HAP-1 (cell line): ENCODE measurements at places on chromosomes 16 and 17.

DNA sequence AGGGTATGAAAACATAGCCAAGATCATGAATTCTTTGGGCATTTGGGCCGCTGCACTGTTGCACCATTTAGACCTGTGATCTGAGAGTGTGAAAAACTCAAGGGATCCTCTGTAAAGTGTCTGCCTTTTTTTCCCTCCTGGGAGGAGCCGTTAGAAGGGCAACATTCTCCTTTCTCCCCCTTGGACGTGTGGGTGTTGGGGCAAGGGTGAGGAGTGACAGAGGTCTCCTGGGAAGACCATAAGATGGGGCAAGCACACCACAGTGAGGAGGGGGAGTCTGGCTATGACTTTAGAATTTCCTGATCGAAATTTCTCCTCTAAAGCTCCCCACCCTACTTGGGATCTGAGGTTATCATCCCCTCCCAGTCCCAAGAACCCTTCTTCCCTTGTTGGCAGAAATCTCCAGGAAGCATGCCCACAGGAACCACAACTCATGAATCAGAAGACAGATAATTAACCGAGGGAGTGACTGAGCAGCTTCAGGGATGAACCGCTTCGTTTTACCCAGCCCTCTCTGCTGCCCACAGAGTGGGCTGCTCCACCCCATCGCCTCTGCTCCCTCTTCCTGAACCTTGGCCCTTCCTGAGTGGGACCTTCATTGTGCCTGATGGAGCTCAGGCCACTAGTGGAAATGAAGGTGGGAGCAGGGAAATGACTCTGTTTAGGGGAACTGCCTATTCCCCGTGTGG is 4.2 kb downstream of the ITGB3 start:
- no peak for DNase-seq

- peak; percentile 15 for DNase-seq
These were observed 94.9 kb downstream of the ANKRD11 start for GRCh38 chr16:89395150-89396142.

DNA sequence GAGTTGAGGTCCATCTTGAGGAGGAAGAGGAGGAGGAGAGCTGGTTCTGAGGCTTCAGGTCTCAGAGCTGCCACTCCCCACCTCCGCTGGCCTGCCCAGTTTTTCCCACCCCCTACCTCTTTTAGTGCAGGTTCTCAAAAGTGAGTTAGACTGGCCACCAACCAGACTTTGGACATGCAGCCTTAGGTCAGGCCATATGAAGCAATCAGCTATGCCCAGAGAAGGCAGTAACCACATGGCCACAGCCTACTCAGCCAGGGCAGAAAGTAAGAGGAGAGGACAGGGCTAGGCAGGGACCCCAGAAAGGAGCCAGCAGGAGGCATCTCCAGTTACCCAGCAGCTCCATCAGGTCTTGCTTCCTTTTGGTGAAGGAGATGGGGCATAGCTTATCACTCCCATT is 9.0 kb downstream of the MYO15A start:
- DNase-seq: no peak

DNA sequence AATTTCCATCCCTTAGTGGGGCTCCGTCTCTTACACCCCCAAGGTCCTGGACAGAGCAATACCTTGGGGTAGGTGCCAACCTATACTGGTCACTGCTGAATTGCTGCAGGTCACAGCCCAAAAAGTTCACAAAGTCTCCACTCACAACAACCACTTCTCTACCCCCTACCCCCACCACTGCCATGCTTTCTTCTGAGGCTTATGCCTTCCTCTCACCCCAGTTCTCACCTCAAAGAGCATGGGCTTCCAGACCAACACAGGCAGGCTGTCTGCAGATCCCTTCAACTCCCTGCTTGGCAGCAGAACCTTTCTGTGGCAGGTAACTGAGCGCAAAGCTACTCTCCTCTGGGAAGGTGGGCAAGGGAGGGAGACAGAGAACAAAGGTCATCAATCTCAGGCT is 35.5 kb downstream of the C16orf78 start:
- DNase-seq: no peak

DNA sequence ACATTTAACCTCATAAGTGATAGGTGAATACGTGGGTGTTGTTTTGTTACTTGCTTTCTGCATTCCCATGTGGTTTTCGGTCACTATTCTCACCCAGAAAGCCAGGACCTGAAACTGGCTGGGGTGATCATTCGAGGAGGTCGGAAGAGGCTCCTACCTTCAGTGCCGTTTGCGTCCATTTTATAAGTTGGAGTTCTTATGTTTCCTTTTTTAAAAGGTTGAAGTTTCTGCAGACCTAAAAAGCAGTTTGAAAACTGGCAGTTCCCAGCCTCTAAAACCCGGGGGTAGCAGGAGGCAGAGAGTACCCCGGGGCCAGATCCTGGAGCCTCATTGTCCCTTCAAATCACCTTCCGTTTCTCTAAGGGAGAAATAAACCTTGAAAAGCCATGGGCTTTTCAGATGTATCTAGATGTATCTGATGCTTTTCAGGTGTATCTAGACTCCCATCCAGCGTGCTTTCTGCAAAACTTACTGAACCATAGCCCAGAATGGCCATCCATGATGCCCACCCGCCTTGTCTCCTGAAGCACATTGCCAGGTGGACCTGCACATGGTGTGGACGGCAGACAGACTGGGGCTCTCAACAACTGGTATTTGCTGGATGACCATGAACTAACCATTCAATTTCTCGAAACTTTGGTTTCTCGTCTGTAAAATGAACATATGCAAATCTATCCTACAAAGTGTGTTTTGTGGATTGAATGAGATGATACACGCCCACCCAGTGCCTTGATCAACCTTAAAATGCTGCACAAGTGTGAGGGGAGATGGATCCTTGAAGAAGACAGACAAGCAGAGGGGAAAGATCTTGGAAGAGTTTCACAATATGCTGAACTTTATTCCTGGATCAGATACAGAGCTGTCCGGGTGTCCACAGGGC is 1.3 kb downstream of the NLRC5 start:
- DNase-seq: no peak

DNA sequence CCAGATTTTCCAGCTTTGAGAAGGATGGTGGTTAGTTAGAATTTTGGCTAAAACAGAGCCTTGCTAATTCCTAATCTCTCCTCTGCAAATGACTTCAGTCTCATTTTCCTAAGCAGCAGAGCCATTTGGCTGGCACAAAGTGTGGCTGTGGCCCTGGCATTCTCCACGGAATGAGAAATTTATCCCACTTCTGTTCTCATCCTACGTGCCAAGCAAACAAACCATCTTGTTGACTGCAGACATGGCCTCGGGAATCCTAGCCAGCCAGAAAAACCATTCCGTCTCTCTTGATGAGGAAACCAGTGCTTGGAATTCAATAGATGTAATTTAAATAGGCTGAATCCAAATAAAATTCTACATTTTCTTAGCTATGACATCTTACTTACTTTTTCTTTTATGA is 34.1 kb upstream of the ELAC2 start:
- no peak for DNase-seq

DNA sequence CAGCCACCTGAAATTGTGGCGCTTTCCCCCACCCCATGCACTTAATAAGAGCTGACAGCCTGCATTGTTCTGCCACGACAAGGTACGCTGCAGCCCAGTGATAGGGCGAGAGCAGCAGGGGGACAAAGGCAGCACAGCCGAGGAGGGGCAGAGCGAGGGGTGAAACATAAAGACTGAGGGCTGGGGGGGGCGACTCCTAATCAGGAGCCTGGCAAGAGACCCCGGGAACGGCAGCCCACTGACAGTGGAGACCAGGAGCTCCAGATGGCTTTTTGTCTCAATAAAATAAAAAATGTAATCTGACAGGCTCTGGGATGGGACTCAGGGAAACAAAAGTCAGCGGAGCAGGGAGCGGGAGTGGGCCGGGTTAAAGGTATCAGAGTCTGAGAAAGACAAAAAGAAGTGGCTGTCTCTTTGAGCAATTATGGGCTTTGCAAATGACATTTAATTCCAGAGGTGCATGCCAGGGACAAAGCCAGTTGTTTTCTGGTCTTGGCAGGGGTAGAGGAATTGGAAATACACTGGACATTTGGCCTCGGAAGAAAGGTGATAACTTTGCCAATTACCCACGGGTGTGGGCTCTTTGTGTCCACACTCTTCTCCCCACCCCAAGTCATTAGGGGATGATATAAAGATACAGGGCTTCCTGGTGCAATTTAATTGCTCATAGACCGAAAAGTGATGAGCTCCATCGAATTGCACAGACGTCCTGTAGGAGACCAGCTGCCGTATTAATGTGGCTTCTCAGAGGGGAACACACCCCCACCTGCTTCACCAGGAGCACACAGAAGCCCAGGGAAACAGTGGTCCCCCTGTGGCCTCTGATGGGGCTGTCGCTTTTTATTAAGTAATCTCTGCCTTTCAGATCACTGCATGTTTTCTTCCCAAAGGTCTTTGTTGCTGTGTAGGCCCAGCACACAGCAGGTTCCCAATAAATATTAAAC is 17.6 kb upstream of the CCDC182 start:
- DNase-seq: peak; percentile 29

DNA sequence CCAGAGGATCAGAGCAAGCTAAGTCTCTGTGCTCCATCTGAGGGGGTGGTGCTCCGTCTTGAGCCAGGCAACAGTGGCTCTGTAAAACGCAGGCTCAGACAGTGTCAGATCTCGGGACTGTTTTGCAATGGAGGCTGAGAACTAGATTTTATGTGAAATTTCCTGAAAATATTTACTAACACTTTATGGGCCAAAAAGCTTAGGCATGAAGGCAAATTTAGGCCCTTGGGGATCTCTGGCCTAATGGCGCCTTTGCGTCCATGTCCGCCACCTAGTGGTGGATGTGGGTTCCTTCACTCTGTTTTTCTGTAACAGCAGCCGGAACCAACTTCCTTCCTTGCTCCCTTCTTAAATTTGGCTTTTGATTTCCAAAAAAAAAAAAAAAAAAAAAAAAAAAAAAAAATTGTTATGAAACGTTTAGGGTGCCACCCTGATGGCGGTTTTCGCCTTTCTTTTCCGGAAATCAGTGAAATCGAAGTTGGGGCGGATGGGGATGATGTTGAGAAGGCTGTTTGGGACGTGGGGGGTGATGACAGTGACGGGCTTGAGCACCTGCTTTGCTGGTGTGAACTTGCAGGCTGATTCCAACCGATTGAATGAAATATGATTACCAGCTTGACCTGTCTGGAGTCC is 14.0 kb upstream of the ELAC2 start:
- peak; percentile 64 for DNase-seq

DNA sequence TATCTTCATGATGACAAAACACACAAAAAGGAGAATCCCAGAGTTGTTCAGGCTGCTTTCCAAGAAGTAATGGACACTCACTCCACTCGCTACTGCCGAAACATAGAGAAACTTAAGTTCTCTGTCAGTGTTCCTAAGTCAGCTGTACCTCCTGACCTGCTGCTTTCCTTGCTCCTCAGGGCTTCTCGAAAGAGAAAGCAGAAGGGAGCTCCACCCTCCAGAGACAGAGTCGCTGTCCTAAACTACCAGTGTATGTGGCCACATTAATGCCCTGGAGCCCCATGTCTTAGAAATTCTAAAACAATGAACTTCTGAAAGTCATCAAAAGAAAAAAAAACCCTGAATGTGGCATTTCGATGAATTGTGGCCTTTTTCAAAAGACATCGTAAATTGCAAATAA is 390.8 kb upstream of the MON1B start:
- DNase-seq: no peak

GRCh38 chr16:80940069-80940856 is 66.4 kb downstream of the CMC2 start:
- DNase-seq: no peak

DNA sequence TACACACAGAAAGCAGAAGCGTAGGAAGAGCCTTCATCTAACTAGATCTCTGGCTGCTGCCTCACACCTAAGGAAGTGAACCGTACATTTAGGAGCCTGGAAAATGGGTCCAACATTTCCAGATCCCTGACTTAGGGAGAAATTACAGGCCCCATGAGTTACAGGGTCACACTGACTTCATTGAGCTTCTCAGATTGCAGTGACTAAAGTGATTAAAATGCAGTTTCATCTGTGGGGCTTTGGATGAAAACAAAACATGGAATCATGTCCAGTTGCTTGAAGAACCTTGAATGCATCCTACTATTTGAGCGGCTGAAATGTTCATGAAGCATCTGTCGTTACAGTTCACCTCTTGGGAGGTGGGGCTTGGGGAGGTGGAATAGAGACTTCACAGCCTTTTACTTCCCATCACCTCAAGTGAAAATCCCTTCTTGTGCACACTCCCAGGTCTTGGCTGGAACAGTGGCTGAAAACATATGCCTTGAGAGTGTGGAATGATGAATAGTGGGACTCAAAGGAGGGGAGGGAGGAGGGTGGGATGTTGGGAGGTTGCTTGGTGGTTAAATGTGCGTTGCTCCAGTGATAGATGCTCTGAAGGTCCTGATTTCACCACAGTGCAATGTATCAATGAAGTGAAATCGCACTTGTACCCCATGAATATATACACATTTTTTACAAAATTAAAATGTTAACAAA is 19.7 kb downstream of the TEKT3 start:
- DNase-seq: no peak

DNA sequence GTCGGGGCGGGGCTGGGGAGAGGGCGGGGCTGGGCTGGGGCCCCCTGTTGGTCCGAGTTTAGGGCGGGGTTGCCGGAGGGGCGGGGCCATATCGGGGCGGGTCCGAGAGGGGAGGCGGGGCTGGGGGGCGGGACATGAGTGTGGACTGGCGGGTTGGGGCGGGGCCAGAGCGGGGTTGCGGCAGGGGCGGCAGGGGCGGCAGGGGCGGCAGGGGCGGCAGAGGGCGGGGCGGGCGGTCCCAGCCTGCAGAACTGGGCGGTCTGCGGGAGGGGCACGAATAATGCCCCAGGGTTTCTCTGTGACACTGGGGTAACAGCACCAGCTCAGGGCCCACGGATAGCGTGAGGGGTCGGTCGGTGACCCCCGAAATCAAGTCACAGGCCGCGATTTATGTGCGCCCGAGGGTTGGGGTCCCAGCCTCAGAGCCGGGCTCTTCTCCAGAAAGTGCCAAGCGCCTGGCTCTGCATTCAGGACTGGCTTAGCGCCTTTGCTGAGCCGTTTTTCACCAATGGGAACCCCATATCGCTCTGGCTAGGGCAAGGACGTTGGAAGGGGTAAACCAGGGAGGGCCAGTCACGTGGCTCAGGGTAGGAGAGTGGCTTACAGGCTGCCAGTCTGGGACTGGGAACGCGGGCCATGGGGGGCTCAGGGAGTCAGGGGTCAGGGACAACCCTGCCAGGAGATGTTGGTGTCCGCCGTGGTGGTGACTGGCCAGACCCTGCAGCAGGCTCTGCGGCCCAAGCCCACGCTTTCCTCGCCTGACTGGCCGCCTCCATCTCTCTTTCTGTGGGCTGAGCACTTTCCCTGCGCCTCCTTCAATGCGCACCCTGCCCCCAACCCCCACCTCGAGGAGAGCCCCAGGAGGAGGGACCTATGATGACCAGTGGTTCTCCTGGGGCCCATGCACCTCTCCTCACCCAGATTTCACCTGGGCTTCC is 1.2 kb upstream of the METTL26 start:
- no peak for DNase-seq
